ENCODE measurements at places on chromosomes 2 and 18.

- DNase-seq = peak; percentile 53
These were observed 4.7 kb upstream of the KRCC1 start for GRCh38 chr2:88059979-88060906.

- no peak for DNase-seq
These were observed 958 bp upstream of the ALLC start for GRCh38 chr2:3656762-3657721.

DNA sequence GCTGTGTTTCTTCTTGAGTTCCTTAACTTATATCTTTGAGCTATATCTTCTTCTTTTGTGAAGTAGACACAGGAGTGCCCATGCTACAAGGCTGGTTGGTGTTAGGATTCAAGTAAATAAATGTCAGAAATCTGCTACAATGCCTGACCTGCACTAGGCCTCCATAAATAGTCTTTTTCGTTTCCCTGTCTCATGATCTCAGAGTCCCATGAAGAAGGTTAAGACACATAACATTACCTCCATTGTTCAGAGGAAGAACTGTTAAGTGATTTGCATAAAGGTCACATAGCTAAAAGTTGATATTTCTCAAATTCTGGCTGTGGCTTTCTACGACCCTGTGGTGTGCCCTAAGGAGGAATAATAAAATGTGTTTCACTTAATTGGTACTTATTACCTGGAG is 228.4 kb downstream of the KCNS3 start:
- DNase-seq = no peak

DNA sequence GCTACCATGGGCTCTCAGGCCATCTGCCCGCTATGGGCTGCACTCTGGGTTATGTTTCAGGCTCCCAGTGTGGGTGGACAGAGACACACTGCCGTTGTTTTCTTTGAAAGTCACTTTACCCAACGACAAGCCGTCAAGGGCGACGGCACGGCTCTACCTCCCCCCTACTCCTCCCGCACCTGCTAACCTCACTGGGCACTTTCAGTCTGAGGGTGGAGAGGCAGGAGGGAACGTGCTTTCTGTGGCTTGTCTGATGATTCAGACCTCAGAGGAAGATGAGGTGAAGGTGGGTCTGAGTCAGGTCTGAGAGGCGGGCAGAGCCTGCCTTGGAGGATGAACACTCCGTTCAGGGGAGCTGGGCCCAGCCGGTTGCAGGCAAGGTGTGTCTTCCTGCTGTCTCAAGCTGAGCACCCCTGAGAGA is 147.6 kb upstream of the HDAC4 start:
- DNase-seq = no peak

GRCh38 chr2:118112771-118113334 is 24.6 kb downstream of the INSIG2 start:
- no peak for DNase-seq

DNA sequence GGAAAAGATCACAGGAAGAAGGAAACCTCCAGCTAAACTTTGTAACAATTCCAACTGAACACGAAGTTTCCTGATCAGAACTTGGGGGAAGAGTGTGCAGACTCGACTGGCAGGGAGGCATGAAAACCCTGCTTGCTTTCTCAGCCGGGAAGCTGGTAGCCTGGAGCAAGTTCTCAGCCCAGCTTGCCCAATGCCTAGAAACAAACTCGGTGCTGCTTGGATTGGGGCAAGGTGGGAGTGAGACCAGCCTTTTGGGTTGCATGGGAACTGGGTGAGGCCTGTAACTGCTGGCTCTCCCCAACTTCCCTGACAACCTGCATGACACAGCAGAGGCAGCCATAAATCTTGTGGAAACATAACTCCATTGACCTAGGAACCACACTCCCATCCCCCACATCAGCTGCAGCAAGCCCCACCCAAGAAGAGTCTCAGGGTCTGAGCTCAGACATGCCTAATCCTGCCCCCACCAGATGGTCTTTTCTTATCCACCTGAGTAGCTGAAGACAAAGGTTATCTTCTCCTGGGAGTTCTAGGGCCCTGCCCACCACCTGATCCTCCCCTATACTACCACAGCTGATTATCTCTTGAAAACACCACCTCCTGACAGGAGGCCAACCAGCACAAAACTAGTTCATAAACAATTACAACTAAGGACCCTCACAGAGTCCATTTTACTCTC is 1859.7 kb upstream of the CELF4 start:
- no peak for DNase-seq

- no peak for DNase-seq
These were observed 10.7 kb downstream of the ARID5A start for GRCh38 chr2:96547203-96547641.
